SJCRH30 (cell line): ENCODE measurements at places on chromosomes 4 and X. TPM values are rescaled to one million over a fixed set of nuclear protein-coding genes. Genes with fewer than 3 reads are reported as not detected.

GRCh38 chr4:38560768-38561558 is 103.0 kb upstream of the KLF3 start:
- DNase-seq = no peak

- no peak for DNase-seq
These were observed 14.2 kb upstream of the DCAF4L1 start for GRCh38 chr4:41967392-41967791.

The FTHL17 gene
- total RNA-seq = not detected in 2 replicates

The POU4F2 gene
- 0.06 TPM in 1 of 2 replicates, not detected in the other for total RNA-seq

The FATE1 gene
- total RNA-seq = 0.28 TPM in 1 of 2 replicates, not detected in the other
